ENCODE measurements at places on chromosomes 13 and 19.

GRCh38 chr13:94813920-94814475, 101.7 kb upstream of the SOX21 start:
- DNase-seq = no peak

DNA sequence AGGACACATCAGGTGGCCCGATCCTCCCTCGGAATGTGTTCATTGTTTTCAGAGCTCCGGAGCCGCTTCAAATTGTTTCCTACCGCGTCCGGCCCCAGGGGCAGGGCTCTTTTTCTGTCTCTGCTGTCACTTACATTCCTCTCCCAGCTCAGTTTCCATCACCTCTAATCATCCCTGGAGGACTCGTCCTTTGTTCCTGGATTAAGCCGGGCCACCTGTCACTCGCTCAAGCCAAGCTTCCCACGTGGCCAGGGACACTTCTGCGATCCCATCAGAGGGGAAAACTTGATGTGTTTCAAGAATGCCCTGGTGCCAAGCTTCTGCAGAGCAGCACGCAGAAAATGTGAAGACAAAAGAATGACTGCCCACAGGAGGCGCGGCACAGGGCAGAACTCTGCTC, 13.5 kb downstream of the IL17D start:
- peak; percentile 37 for DNase-seq

GRCh38 chr13:59061621-59062020, 1102.1 kb downstream of the DIAPH3 start:
- DNase-seq = no peak

- DNase-seq = no peak
Observed at GRCh38 chr13:96934889-96935489, 59.3 kb downstream of the OXGR1 start.

- DNase-seq = peak; percentile 68
Observed at GRCh38 chr13:25249001-25249543, 38.2 kb downstream of the MTMR6 start.

DNA sequence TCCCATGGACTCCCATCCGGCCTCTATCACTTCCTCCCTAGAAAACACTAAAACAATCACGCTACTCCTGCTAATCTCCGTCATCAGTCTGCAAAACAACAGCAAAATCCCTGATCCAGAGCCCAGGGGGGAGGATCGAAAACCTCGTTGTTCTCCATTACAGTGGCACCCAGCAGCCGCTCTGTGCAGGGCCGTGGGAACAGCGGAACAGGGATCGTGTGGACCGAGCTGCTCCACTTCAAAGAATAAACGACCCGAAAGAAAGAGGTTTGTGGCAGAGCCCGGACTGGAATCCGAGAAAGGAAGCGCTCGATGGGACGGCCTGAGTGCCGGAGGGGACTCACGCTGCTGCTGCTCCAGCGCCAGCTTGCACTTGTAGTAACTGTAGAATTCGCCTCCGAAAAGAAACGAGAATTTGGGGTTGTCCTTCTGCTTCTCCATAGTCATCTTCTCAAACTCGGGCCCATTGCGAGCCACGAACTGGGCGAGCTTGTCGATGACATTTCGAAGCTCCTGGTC, 652 bp downstream of the CHERP start:
- peak; percentile 48 for DNase-seq

DNA sequence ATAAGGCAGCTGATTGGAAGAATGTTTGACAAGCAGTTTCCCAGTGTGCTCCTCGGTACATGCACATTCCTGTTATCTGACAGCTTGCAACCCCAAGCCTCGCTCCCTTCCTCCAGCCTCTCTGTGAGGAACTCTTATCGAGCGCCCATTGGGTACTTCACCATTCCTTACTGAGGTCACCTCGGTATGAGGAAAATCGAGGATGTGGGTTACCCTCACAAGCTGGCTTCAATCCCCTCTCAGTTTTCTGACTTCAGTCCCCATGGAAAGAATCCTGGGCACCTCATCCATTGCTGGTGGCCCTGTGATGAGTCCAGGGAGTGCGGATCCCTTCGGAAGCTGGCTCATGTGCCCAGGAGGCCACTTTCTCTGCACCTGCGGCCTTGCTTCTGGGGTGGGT, 17.3 kb downstream of the TEX29 start:
- DNase-seq = no peak
